Gastrocnemius medialis (tissue), 4 donors: ENCODE measurements at places on chromosomes 6 and 20. TPM values are rescaled to one million over a fixed set of nuclear protein-coding genes. Genes with fewer than 3 reads are reported as not detected.
A peak's percentile ranks its signal among the peaks of the same experiment; 100 is the strongest.

The VSX1 gene
- total RNA-seq, result not detected

- no peak for DNase-seq
Observed at GRCh38 chr20:42110301-42110700, 492.1 kb upstream of the CHD6 start.

DNA sequence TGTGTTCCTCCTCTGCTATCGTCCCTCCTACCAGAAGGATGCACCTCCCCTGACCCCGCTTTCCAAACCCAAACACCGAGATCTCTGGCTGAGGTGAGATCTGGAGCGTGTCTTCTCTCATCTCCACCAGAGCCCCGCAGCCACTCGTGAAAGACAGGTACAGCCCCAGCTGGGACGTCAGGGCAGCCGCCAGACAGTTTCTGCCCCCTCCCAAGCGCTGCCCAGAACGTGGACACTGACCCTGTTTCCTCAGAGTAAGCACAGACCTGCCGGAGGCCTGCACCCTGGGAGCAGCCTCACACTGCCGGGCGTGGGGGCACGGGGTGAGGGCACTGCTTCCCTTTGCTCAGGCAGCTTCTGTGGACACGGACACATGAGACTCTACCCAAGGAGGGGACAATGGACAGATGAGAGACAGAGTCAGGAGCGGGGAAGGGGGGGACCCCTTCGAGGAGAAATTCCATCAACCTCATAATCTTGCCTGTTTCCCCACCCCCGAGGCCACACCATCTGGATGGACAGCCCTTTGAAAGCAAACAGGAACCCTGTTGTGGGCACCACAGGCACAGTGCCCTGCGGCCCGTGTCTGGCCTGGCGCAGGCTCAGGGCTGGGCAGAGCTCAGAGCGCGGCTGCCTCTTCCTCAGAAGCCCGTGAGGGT, 210.6 kb downstream of the DLL1 start:
- DNase-seq, result peak; percentile 11

- no peak for DNase-seq
Observed at GRCh38 chr6:1063671-1064355, 248.1 kb upstream of the FOXQ1 start.
